ENCODE measurements at places on chromosomes 4 and X. TPM values are rescaled to one million over a fixed set of nuclear protein-coding genes. Genes with fewer than 3 reads are reported as not detected.

The DSPP gene
- polyA plus RNA-seq = not detected

The ZDHHC9 gene
- polyA plus RNA-seq = 15.7 TPM

The EREG gene
- polyA plus RNA-seq = 6.2 TPM

The RAB40A gene
- polyA plus RNA-seq = not detected

The VCX3A gene
- not detected for polyA plus RNA-seq

The CNKSR2 gene
- 0.16 TPM for polyA plus RNA-seq

The CD99 gene
- polyA plus RNA-seq = 324 TPM

GRCh38 chr4:1834047-1834775 lies 21.7 kb downstream of the LETM1 start:
- no peak for DNase-seq

- no peak for DNase-seq
These were observed 38.9 kb downstream of the TLR10 start for GRCh38 chr4:38743866-38744265.

DNA sequence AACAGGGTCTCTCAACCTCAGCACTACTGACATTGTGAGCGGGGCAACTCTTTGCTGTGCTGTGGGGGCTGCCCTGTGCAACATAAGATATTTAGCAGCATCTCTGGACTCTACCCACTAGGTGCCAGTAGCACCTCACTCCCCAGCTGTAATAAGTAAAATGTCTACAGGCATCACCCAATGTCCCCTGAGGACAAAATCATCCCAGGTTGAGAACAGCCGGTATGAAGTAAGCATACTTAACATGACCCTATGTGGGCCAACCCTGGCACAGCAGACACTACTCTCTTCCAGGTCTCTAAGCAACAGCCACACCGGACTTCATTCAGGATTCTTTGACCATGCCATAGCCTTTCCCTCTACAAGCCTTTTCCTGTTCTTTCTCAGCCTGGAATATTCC lies 10.5 kb upstream of the MGST2 start:
- no peak for DNase-seq

DNA sequence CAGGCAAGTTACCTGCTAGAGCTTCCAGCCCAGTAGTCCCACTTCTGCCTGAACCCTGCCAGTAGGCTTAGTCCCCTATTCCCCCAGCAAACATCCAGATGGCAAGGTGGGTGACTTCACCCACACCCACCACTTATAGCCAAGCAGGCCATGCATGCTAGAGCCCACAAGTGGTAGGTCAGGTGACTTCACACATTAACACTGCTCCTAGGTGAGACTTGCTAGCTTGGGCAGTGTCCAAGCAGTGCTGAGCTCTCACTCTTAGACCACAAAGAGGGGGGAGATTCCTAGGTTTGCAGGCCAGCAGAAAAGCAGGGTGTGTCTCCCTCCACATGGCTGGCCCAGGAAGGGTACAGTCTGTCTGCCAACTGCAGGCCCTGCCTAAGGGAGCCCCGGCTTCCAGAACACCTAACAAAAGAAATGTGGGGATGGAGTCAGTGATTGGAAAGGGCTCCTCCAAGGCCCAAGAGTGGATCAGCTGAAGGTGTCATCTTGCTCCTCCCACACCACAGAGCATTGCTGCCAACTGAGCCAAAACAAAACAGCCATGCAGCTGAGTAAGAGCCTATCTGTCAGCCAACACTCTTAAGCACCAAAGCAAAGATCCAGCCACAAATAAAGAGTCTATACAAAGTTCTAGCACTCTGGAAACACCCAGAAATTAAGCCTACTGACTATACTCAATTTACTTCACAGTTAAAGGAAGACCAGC lies 158.1 kb upstream of the USP38 start:
- no peak for DNase-seq

DNA sequence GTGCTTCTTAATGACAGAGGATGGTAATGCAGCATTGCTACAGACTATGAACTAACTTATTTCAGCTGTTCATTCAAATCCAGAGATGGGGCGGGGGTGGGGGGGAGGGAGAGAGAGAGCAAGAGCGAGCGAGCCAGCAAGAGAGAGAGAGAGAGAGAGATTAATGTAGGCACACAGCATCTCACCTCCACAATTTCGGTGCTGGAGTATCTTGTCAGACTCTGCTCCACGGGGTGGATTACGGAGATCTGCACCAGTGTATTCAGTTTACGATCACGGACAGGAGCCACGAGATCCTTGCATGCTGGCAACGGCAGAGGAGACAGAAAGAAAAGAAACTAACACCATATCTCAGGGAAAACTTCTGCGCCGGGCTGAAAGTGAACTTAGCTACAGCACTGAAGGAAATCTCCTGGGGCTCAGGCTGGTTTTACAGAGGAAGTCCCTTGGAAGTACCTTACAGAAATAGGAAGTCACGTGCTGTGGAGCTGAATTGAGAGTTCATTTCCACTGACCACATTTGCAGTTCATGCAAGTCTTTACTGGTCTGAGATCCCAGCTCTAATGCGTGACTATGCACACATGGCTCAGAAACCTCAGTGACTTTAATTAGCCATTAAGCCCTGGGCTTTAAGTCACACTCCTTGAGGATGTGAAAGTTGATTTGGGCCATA lies 440.9 kb downstream of the INPP4B start:
- peak; percentile 98 for DNase-seq

DNA sequence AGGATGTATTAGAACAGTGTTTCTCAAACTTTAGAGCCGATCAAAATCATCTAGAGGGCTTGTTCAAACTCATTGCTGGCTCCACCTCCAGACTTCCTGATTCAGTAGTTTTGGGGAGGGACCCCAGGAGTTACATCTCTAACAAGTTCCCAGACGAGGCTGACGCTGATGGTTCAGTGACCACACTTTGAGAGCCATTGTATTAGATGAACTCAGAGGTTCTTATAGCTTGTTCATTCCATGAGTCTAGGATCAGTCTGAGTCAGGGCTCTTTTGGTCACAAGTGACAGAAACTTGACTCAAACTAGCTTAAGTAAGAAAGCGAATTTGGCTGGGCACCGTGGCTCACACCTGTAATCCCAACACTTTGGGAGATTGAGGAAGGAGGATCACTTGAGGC lies 11.5 kb upstream of the ADGRG2 start:
- DNase-seq = no peak

GRCh38 chr4:119861731-119862130 lies 204.9 kb downstream of the MAD2L1 start:
- DNase-seq = no peak

DNA sequence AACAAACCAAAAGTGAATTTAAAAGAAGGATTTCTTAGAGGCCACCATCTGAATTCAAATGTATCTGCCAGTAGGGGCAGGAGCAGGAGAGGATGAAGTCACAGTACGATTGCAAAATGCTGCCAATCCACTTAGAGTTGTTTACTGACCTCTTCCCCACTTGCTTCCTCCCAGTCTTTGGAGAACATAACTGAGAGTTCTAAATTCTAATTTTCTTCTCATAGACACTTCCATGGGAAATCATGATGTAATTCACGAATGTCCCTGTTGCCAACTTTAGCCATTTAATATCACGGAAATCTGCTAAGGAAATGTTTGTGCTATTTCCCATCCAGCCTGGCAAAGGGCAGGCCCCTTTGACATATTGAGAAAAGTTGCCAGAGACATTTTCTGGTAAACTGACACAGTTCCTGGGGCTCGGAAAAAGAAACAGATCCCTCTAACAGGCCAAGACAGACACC lies 33.6 kb upstream of the NOCT start:
- peak; percentile 42 for DNase-seq

DNA sequence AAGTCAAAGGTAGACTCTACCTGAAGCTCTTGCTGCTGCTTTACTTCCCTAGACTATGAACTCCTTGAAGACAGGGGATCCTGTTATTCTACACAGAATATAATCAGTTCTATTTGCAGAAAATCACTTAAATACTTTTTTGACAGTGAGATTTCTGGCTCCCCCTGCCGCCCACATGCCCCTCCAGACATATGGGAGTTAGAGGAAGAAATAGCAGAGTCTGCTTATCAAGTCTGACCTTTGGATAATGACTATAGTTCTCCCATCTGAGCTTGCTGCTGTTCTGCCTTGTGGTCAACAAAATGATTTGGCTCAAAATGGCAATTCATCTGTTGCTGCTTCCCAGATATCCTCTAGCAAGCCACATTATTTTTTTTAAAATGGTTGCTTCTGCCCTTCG lies 101.1 kb downstream of the ENOX2 start:
- DNase-seq = no peak

DNA sequence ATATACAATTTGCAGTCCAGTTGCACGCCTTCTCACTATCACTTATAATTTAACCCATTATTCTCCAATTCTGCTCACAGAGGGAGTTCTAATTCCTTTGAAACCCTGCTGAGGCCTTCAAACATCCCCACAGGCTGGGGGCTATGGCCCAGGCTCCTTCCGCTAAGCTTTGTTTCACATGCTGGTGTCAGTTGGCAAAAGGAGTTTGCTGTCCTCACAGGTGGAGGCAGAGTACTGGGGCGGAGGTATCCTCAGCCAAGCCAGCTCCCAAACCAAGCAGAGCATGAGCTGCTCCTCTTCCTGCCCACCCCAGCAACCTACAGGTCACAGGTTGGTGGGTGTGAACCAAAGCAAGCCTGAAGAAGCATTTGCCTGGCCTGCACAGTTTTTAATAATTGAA lies 21.5 kb downstream of the BTC start:
- DNase-seq = no peak

- no peak for DNase-seq
These were observed 21.0 kb upstream of the EFNB1 start for GRCh38 chrX:68807818-68808217.

GRCh38 chr4:89056953-89057398 lies at the start of gene FAM13A:
FAM13A (minus strand) TSS chr4:89057185; CDS start chr4:89056964, 221 bp downstream.
- peak; percentile 87 for DNase-seq

- DNase-seq = no peak
These were observed 114.8 kb upstream of the ATP6AP2 start for GRCh38 chrX:40465735-40466551.

DNA sequence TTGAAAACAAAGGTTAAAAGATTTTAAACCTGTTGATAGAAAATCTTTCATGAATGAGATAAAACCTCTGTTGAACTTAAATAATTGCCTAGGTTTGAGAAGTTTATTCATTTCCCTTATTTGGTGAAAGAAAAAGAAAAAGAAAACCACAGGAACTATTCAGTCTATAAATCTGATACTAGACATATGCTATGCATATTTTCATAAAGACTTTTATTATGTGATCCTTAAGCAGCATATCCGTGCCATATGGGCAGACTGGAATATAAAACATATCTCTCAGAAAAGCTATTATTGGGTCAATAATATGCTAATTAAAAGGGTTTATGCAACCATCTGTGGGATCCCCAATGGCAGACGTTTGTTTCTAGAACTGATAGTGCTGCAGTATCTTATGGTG lies 178.7 kb downstream of the RASL11B start:
- DNase-seq = no peak

- DNase-seq = no peak
These were observed 321.7 kb downstream of the PCDH7 start for GRCh38 chr4:31041853-31042252.

DNA sequence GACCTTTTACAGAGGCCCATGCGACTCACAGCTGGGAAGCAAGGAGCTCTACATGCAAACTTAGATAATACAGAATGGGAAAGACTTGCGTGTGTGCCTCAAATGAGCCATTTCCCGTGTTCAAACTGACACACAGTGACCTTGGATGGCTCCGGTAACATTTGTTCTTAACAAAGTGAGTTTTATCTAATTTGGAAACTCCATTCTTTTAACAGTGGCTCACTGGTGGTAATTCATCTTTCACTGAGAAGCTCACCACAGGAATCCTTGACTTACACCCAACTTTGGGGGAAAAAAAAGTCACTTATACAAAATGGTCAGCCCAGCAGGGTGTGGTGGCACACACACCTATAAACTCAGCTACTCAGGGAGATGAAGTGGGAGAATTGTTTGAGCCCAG lies 190.6 kb downstream of the LDB2 start:
- DNase-seq = no peak

DNA sequence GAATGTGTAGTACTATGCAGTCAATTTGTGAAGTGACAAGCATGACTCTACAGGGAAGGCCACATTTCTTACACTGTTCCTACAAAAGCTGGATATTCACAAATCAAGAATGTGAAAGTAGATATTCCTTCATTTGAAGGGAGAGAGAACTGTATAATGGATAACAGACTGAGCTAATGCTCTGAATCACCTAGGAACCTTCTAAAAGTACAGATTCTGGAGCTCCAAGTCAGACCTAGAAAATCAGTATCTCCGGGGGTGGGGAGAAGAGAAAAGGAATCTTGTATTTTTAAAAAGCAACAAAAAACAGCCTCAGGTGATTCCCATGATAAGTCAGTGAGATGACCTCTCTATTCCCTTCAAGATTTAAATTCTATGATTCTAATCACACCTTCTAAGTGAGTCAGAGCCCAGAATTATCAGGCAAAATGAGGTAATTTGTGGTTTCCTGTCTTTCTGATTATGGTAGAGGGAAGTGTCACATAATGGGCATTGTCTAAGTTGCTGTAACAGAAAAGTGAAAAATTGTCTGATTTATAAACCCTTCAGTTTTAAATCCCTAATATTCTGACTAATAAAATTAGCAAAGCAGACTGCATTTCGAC lies 80.9 kb downstream of the IL21 start:
- DNase-seq = peak; percentile 22

DNA sequence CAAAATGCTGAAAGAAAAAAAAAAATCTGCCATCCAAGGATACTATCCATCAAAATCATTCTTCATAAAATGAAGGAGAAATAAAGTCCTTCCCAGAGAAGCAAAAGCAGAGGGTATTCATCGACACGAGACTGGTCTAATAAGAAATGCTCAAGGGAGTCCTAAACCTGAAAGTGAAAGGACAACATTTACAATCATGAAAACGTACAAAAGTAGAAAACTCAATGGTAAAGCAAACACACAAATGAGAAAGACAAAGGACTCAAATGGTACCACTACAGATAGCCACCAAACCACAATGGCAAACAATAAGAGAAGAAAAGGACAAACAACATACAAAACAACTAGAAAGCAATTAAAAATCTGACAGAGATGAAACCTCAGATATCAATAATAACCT lies 41.0 kb downstream of the CD99L2 start:
- no peak for DNase-seq

- DNase-seq = no peak
These were observed 129.2 kb upstream of the ETNPPL start for GRCh38 chr4:108891896-108892590.

DNA sequence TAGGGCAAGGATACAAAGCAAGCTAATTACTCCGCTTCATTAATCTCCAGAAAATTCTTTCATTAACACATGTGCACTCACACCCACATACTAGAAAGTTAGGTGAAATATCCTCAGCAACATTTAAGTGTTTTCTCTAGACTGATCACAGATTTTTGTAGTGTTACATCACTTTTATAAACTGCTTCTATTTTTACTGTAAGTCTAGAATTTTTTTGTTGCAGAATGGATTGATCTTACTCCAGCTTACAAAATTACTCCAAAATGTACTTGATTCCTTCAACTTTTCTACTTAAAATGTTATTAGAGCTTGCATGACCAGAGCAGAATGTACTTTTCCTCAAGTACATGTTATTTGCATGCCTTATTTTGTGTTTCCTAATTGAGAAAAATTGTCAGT lies 2325.2 kb downstream of the PCDH7 start:
- no peak for DNase-seq

DNA sequence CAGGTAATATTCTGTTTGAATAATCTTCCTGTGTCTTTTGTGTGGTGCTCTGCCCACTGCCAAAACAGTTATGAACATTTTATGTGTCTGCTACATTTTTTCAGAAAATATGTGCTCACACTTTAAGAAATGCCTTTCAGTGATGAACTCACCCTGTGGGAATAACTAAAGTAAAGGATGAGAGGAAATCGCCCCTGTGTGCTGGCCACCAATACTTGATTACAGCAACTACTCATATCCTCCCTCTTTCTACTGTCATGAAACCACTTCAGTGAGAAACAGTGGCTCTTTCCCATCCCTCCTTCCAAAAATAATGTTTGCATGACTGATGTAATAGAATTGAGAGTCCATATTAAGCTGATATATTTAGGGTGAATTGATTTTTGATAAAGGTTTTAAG lies 900.9 kb downstream of the RAB28 start:
- no peak for DNase-seq

All from foreskin keratinocyte (primary cell).